ENCODE measurements at places on chromosomes 2 and 18.

DNA sequence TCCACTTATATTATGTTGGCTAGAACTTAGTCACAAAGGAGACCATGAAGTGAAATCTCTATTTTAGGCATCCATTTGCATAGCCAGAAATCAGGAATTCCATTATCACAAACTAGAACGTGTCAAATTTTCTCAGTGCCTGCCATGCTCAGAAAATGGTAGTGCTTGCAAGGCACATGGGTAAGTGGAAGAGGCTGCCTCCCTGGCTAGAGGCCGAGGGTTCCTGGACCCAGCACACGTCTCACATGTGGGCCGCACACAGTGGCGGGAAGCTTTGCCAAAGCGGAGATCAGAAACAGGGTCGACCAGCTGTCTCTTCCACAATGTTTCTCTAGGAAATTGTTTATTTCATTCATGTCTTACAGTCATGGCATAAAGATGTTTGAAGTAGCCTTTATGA lies 42.3 kb downstream of the TRAF3IP1 start:
- DNase-seq = no peak

- DNase-seq = peak; percentile 1
Measured at GRCh38 chr18:5891184-5891853, 4.0 kb downstream of the TMEM200C start.

GRCh38 chr2:43183743-43184142 lies 42.7 kb downstream of the ZFP36L2 start:
- no peak for DNase-seq

GRCh38 chr2:216202626-216203250 lies 93.6 kb downstream of the XRCC5 start:
- DNase-seq = no peak

DNA sequence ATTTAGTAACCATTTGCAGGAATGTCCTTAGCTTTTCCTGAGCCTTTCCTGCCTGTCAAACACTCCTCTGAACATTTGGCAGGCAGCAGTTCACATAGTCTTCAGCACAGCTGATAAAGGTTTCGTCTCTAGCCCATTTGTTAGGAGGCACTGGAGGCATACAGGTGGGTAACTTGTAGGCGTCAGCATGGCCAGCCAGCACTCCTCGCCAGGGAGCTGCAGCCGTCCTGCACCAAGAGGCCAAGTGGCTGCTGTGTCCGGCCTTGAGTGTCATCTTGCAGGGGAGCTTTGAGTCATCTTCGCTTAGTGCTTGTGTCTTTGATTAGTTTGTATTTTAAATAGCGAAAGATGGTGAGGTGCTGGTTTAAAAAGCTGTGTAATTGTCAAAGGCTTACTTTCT lies 120.3 kb upstream of the NFATC1 start:
- no peak for DNase-seq

- no peak for DNase-seq
Measured at GRCh38 chr2:15804691-15805090, 135.7 kb upstream of the MYCN start.

DNA sequence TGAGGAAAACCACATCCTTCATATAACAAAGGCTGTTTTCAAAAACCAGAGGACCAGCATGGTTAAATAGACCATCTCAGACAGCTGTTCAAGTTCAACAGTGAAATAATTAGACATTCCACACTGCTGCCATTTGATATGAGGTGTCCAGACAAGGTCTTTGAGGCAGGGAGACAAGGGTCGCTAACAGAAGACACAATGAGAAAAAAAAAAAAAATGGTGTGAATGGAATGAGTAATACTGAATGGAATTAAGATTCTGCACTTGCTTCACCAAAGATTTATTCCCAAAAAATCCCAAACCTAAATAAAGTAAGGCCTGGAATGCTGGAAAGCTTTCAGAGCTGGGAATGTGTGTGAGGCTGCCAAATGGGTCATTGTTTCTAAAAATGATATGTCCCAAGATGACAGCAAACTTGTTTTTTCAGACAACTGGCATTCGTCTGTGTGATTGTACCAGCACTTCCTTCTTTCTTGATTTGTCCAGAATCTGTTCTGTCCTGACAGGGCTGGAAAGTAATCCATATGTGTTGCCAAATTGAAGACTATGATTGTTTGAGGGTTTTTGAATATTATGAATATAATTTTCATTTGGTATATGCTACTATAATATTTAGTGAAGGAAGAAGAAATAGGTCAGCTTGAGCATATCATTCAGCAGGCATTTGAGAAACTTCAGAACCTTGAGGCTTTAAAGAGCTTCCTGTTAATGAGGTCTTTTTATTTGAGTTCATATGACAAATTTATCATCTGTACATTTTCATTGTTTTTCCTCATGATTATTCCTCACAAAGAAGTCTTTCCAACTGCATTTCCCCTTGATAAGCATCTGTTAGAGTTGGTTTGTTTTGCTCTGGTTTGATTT lies 85.2 kb upstream of the ITGA4 start:
- DNase-seq = no peak

GRCh38 chr2:210190345-210190744 lies 19.1 kb upstream of the KANSL1L start:
- no peak for DNase-seq

- no peak for DNase-seq
Measured at GRCh38 chr2:174009488-174010223, 44.5 kb upstream of the SP3 start.

- DNase-seq = no peak
Measured at GRCh38 chr18:28095631-28096030, 81.3 kb downstream of the CDH2 start.

DNA sequence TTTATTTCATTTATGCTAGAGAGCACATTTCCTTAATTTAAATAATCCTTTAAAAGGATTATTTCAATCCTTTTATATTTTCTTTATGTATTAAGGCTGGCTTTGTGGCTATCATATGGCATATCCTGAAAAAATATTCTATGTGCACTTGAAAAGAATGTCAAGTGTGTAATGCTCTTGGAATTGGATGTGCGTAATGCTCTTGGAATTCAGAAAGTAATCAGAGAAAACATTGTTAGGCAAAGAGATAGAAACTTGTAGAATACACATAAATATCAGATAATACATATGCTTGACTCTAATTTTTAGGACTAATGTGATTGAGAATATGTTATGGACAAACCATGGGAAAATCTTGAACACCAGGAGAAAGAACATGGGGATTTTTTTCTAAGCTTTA lies 197.5 kb upstream of the COL3A1 start:
- no peak for DNase-seq

DNA sequence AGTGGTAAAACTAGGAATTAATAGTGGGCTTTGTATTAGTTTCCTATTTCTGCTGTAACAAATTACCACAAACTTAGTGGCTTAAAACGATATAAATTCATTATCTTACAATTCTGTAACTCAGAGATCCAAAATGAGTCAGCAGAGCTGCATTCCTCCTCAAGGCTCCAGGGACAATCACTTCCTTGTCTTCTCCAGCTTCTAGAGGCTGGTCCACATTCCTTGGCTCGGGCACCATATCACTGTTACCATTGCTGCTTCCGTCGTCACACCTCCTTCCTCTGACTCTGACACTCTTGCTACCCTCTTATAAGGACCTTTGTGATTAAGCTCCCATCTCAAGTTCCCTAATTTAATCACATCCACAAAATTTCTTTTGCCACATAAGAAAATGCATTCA lies 567.8 kb upstream of the KLHL29 start:
- no peak for DNase-seq

- DNase-seq = no peak
Measured at GRCh38 chr2:9525266-9525665, 30.4 kb downstream of the ADAM17 start.

DNA sequence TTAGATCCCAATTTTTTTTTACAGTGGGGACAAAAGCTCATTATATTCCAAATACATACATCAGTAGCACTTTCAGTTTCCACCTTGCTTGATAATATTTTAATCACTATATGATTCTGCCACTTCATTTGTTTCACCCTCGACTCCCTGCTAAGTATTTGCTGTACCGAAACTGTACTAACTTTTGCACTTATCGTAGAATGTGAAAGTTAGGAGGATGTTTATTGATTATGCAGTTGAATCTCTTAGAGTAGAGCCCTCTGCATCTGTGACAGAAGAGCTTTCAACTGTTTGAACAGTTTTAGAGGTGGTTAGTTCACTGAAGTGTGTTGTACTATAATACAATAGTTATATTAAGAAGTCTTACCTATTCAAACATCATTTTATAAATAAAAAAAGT lies 20.8 kb downstream of the NCOA1 start:
- DNase-seq = no peak

- DNase-seq = no peak
Measured at GRCh38 chr18:3152294-3152693, 67.5 kb downstream of the MYOM1 start.

DNA sequence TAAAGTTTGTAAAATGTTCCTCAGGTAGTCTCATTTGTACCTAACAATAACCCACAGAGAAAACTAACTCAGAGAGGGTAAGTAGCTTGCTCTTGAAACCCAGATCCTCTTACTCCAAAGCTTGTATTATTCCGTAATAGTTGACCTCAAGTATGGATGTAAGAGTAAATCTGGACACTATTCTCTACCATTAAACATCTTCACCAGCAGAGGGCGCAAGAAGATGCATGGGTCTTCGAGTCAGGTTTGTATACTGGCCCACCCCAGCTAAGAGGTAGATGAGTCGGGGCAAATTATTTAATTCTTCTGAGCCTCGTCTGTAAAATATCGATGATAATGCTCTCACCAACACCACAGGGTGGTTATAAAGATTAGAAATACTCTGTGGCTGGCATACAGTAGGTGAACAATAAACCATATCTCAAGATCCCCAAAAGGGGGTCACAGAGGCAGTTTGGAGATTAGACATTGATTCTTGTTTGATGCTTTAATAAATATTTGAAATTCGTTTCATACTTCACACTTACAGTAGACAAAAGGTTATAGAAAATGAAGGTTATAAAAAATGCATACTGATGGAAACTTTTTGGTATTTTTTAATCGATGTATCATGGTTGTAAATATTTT lies 3.5 kb upstream of the CABLES1 start:
- peak; percentile 67 for DNase-seq

DNA sequence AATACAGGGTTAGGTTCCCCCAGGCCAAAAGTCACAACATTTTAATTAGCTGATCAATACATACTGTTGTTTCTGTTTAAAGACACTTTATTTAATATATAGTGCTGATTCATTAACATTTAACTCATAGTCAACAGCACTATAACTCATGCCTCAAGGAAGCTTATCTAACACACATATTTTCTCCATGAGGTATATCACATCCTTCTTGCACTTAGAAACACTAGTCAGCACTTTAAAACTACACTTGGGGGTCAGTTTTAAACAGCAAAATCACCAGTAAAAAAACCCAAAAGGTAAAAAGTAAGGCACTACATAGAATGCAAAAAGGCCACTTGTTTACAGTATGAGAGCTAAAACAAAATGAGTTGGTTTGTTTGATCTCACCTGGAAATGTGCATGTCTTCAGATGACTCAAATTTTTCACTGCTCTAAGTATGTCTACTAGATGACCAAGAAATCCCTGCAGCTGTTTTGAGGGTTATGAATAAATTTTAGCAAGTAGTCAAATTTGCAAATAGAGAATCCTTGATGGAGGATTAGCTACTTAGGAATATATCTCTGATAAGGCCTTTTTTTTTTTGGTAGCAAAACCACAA lies 54.1 kb upstream of the EPB41L5 start:
- no peak for DNase-seq

DNA sequence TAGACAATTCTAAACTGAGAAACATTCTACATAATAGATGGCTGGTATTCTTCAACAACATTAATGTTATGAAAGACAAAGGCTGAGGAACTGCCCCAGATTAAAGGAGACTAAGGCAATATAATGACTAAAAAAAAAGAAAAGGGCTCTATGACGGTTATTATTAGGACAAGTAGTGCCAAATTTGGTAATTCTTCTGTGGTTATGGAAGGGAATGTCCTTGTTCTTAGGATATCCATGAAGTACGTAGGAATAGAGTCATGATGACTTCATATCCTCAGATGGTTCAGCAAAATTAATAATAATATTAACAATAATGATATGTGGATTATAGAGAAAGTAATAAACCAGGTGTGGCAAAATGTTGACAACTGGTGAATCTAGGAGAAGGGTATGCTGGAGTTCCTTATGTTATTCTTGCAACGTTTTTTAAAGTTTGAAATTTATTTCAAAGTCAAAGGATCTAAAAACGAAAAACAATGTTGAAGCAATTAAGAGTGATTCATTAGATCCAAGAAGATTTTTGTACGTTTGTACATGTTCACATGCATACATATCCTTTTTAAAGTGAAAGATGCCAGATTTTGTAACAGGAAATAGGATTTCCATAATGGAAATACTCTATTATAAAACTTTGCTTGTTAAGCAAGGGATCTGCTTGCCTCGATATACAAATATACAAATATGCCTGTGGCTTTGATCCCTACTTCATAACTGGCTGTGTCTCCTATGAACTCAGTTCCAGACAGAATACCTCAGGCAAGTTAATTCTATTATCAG lies 27.7 kb upstream of the STRN start:
- no peak for DNase-seq

GRCh38 chr2:126639276-126639675 lies 16.7 kb upstream of the GYPC start:
- DNase-seq = no peak

DNA sequence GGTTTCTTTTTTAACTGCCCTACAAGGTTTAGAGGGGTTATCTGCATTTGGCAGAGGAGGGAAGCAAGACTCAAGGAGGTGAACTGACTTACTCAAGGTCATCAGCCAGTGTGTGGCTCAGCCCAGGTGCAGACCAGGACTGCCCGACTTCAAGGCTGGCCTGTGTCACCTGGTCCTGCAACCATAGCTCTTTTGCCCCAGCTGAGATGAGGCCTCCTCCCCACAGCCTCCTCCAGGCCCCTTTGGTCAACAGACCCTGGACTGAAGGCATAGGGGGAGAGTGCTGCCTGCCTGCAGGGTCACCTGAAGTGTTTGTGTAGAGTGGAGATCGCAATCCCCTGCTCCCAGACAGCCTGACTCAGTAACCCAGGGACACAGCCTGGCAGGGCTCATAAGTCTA lies 168.5 kb upstream of the GLI2 start:
- no peak for DNase-seq

DNA sequence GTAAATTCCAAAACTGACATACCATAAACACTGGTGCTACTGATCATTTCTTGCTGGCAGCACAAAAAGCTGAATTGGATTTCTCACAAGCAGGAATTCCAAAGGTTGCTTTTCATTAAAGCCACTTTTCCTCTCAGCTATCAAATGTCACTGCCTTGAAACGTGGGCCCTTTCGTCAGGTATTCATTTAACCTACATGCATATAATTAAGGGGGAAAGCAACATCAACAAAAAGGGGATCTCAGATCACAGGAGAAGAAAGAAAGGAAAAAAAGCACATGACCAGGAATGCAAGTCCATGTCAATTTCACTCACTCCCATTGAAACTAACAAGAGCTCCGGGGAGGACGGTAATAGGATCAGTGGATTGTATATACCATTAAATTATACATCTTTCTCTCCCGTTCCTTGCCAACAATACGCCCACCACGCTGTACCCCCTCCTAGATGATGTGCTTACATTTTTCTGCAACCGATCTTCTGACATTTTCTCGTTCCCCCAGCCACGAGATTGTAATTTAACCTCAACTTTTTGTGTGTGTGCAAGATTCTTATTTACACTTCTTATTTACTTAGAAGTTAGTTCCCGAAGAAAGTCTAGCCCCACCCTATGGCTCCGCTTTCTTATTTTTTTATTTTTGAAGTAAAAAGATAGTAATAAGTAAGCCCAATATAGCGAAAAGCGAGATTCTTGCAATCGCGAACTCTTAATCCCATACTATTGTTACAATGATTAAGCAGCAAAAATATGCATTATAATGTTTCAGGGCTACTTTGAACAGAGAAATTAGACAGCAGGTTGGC lies 725 bp downstream of the FIGN start:
- no peak for DNase-seq
